ENCODE measurements at places on chromosomes 1 and 21. TPM values are rescaled to one million over a fixed set of nuclear protein-coding genes. Genes with fewer than 3 reads are reported as not detected.

Gene LCE1B
- not detected for total RNA-seq

Gene FMOD
- 22.3 TPM for total RNA-seq

Gene VHLL
- not detected for total RNA-seq

Gene RNU1-4
- total RNA-seq: 8,605 TPM

Gene S100A14
- 75.9 TPM for total RNA-seq

Data from kidney (tissue), 22 donors.